ENCODE measurements at places on chromosomes 11 and 22. TPM values are rescaled to one million over a fixed set of nuclear protein-coding genes. Genes with fewer than 3 reads are reported as not detected.

The KIF18A gene
- total RNA-seq, result 5.5 TPM

DNA sequence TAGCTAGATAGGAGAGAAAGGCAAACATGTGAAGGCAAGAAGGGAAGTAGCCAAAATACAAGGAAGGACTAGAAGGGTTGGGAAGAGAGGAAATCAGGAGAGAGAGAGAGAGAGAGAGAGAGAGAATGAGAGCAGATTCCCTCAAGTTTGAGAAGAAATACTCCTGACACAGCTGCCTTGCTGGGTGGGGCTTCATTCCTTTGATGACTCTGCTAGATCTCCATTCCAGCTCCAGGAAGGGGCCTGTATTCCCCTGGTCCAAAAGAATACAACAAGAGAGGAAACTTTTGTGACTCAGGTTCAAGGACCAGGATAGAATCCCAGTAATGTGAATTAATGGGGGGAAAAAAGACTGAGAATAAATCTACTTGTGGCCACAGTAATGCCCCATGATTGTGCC lies 62.9 kb upstream of the SPON1 start:
- H3K4me1 ChIP-seq, result no peaks in the 10 kb centered on the region
- H3K36me3 ChIP-seq, result no peaks in the 10 kb centered on the region
- H3K4me3 ChIP-seq, result no peak overlapping the region
- no peak overlapping the region for H3K27ac ChIP-seq
- peaks cover 2% of the 10 kb centered on the region for H3K27me3 ChIP-seq

DNA sequence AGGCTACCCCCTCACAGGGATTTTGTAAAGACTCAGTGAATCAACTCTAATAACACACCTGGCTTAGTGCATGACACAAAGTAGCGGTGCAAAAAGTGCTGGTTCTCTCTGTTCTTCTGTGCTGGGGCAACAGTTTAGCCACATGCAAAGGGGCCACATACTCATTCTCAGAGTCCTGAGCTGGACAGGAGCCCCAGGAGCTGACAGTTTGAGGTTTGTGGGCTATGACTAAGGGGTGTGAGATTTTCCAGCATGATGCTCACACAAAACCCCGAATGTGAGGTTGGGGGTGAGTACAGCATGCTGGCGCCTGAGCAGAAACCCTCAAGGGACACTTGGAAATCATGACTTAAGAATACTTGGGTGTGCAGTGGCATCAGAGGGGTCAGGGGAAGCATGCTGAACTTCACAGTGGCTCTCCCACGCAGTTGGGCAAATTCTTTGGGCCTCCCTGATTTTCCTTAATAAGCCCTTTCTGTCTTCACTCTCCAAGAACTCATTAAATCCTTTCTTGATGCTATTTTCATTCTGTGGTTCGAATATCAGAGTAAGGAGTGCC lies 31.0 kb downstream of the TMPRSS5 start:
- peaks cover 3% of the 10 kb centered on the region for H3K4me1 ChIP-seq
- no peak overlapping the region for H3K4me3 ChIP-seq
- DNase-seq, result no peak
- H3K27me3 ChIP-seq, result peaks cover 3% of the 10 kb centered on the region

GRCh38 chr11:528815-529727 lies 6.3 kb downstream of the HRAS start:
- H3K27me3 ChIP-seq, result no peaks in the 10 kb centered on the region
- DNase-seq, result no peak
- no peak overlapping the region for H3K4me3 ChIP-seq
- no peak overlapping the region for H3K27ac ChIP-seq
- H3K4me1 ChIP-seq, result peaks cover 2% of the 10 kb centered on the region

The NCAPD3 gene
- total RNA-seq, result 31.2 TPM

The KCNJ5 gene
- 0.15 TPM for total RNA-seq

- no peaks in the 10 kb centered on the region for H3K36me3 ChIP-seq
- peak overlapping the region; percentile 43 for H3K4me3 ChIP-seq
- peak overlapping the region; percentile 16 for H3K27ac ChIP-seq
- peaks cover 20% of the 10 kb centered on the region for H3K4me1 ChIP-seq
- peak; percentile 60 for DNase-seq
Observed at GRCh38 chr22:37906364-37907008, 389 bp downstream of the MICALL1 start.

The ANO9 gene
- 21.3 TPM for total RNA-seq

GRCh38 chr11:118690553-118691304 lies 11.3 kb upstream of the TREH start:
- H3K27me3 ChIP-seq, result no peaks in the 10 kb centered on the region
- no peaks in the 10 kb centered on the region for H3K36me3 ChIP-seq

DNA sequence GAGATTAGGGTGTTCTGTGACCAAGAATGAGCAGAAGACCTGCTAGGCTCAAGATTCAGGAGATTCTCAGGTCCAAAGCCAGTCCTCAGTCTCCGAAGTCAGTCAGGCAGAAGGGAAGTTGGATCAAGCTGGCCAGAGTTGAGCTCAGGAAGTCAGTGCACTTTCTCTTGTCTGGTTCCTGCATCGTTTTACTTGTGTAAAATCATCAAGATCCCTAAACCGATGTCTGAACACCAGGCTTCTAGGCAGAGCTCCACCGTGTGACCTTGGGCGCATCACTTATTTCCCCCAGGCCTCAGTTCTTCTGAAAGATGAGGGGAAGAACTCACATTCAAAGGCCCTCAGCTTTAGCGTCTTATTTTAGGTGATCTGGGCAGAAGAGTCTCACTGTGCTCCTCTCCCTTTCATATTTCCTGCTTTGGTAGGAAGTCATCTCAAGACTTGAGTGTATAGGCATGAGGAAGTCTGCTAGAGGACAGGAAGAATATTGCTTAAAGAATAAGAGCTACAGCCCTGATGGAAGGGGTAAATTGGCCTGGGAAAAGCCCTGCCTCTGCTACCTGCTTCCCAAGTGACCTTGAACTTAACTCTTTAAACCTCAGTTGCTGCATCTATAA lies 20.2 kb downstream of the NF2 start:
- DNase-seq, result no peak
- H3K4me1 ChIP-seq, result peaks cover 5% of the 10 kb centered on the region
- H3K27me3 ChIP-seq, result no peaks in the 10 kb centered on the region

The OR8I2 gene
- total RNA-seq, result not detected

The ADM2 gene
- total RNA-seq, result 2.5 TPM

GRCh38 chr11:111886844-111887243 lies 7.5 kb downstream of the CFAP68 start:
- no peak overlapping the region for H3K27ac ChIP-seq
- no peak for DNase-seq
- H3K4me1 ChIP-seq, result no peaks in the 10 kb centered on the region
- no peak overlapping the region for H3K4me3 ChIP-seq
- no peaks in the 10 kb centered on the region for H3K36me3 ChIP-seq

- H3K36me3 ChIP-seq, result peaks cover 12% of the 10 kb centered on the region
- H3K27ac ChIP-seq, result peak overlapping the region; percentile 10
- no peak for DNase-seq
- no peak overlapping the region for H3K4me3 ChIP-seq
- no peaks in the 10 kb centered on the region for H3K27me3 ChIP-seq
Observed at GRCh38 chr11:102446606-102447005, 6.0 kb downstream of the TMEM123 start.

DNA sequence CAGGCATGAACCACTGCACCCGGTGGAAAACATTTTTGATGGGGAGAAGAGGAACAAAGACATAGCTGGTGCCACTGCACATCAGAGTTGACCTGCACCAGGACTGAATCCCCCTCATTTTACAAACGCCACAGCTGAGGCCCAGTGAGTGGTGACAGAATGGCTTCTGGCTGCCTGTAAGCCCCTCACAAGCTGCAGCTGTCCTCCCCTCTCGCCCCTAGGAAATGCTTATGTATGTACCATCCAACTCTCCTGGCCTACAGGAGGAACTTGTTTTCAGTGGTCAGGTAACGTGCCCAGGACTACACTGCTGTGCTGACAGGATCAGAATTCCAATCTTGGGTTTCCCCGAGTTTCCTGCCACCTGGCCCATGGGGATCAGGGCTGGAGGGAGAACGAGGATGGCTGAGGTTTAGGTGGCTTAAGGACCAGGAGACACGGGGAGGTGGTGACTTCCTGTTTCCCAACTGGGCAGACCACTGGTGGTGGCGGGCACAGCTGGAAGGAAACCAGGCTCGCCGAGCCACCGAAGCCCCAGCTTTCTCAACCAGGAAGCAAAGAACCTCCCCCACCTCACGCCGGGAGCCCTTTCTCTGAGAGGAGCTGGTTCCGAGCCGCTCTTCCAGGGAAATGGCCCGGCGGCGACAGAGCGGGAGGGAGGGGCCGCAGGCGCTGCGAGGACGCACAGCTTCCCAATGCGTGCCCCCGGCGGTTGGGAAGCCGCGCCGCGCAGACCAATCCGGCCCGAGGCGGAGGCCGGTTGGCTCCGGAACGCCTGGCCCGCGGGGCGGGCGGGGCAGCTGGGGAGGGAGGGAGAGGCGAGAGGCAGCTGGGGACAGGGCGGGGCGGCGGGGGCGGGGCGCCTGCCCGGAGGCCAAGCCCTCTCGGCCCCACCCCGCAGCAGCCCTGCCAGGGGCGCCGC lies 1.0 kb upstream of the LRFN4 start:
- H3K4me3 ChIP-seq, result peak overlapping the region; percentile 81
- no peak for DNase-seq
- H3K4me1 ChIP-seq, result peaks cover 12% of the 10 kb centered on the region
- H3K27me3 ChIP-seq, result no peaks in the 10 kb centered on the region

The PPFIBP2 gene
- total RNA-seq, result 23.7 TPM

The SSRP1 gene
- total RNA-seq, result 47.1 TPM

DNA sequence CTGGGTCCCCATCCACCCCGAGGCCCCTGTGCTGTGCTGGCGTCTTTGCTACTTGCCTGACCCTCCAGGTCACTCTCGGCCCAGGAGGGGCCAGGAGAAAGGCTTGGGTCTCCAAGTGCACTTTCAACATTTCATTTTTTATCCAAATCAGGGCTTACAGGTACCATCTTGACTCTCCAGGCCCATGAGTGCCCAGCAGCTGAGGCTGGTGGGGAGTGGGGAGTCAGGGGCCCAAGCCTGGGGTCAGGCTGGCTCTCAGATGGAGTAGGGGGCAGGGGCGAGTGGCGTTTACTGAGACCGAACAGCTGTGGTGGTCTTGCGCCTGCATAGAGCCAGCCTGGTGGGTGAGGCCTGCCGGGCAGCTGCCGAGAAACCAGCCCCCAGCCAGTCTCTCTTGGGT lies 61.6 kb downstream of the MPPED1 start:
- H3K27me3 ChIP-seq, result no peaks in the 10 kb centered on the region
- H3K36me3 ChIP-seq, result no peaks in the 10 kb centered on the region
- no peaks in the 10 kb centered on the region for H3K4me1 ChIP-seq
- H3K4me3 ChIP-seq, result no peak overlapping the region
- no peak overlapping the region for H3K27ac ChIP-seq
- no peak for DNase-seq

DNA sequence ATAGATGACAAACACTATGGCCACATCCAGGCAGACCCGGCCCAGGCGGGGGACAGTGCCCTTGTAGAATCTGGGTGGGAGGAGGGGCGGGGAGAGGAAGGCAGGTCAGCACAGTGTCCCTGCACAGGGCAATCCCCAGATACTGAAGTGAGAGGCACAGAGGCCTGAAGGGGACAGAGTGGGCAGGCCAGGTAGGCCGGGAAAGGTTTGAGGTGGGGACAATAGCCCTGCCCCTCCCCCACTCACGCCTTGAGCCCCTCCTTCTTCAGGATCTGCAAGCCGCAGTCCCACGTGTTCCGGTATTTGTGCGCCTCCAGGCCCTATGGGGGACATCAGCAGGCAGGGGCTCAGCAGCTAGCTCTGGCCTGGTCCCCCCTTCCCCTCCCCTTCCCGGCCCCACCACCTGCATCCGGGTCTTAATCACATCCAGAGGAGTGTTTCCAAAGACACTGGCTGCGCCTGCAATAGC lies 2.3 kb downstream of the SLC25A1 start:
- no peaks in the 10 kb centered on the region for H3K36me3 ChIP-seq
- peaks cover 52% of the 10 kb centered on the region for H3K4me1 ChIP-seq
- no peaks in the 10 kb centered on the region for H3K27me3 ChIP-seq
- no peak overlapping the region for H3K4me3 ChIP-seq

The KRTAP5-2 gene
- total RNA-seq, result not detected

GRCh38 chr22:43239193-43239780 lies 52.4 kb upstream of the TTLL12 start:
- H3K27ac ChIP-seq, result no peak overlapping the region
- H3K4me3 ChIP-seq, result no peak overlapping the region
- H3K36me3 ChIP-seq, result no peaks in the 10 kb centered on the region
- H3K27me3 ChIP-seq, result no peaks in the 10 kb centered on the region

DNA sequence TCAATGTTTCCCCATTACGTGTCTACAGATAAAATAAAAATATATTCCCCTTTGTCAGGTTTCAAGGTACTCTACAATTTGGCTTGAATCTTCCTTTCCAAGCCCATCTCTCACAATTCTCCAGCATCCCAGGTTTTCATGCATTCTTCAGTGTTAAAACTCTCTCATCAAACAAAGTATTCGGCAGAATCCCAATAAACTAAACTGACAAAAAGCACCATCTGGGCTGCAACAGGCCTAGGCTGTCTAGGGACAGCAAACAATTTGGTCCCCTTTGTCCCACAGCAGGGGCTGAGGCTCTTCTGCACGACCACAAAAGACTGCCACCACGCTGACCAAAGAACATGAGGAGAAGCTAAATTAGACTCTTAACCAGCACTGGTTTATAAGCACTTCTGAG lies 159.4 kb downstream of the CADM1 start:
- no peak overlapping the region for H3K4me3 ChIP-seq
- H3K4me1 ChIP-seq, result no peaks in the 10 kb centered on the region

The CHST1 gene
- total RNA-seq, result not detected

- H3K4me1 ChIP-seq, result no peaks in the 10 kb centered on the region
- H3K27me3 ChIP-seq, result no peaks in the 10 kb centered on the region
- H3K27ac ChIP-seq, result no peak overlapping the region
- H3K36me3 ChIP-seq, result no peaks in the 10 kb centered on the region
- DNase-seq, result no peak
Observed at GRCh38 chr22:47031628-47031915, 269.1 kb downstream of the TBC1D22A start.

GRCh38 chr22:30969532-30970355 lies 679 bp downstream of the TUG1 start:
- H3K36me3 ChIP-seq, result peaks cover 28% of the 10 kb centered on the region
- H3K4me3 ChIP-seq, result peak overlapping the region; percentile 82
- no peaks in the 10 kb centered on the region for H3K27me3 ChIP-seq
- peak overlapping the region; percentile 97 for H3K27ac ChIP-seq
- DNase-seq, result peak; percentile 67

DNA sequence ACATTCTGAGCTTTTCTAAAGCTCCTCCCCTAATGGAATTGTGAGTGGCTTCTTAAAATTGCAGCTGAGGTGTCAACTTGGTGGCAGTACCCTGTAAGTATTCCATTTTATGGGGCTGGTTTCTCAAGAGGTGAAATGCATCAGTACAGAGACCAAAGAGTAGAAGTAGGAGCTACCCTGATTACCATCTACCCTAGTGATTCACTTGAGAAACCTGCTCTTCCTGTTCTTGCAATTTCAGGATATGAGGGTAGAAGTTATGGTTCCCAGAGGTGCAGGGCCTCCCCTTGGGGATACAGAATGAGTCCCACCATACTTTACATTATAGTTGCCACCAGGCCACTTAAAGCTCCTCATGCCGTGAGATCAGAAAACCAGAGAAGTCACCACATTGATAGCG lies 944.6 kb downstream of the OPCML start:
- no peak for DNase-seq
- no peaks in the 10 kb centered on the region for H3K27me3 ChIP-seq
- no peak overlapping the region for H3K4me3 ChIP-seq
- no peaks in the 10 kb centered on the region for H3K4me1 ChIP-seq
- H3K27ac ChIP-seq, result no peak overlapping the region

The MGAT3 gene
- total RNA-seq, result 0.09 TPM

GRCh38 chr11:34028425-34028824 lies 23.1 kb upstream of the CAPRIN1 start:
- no peaks in the 10 kb centered on the region for H3K36me3 ChIP-seq
- DNase-seq, result no peak
- H3K4me1 ChIP-seq, result no peaks in the 10 kb centered on the region
